Tibial nerve (tissue), 4 donors: ENCODE measurements at places on chromosomes 2 and 18.

DNA sequence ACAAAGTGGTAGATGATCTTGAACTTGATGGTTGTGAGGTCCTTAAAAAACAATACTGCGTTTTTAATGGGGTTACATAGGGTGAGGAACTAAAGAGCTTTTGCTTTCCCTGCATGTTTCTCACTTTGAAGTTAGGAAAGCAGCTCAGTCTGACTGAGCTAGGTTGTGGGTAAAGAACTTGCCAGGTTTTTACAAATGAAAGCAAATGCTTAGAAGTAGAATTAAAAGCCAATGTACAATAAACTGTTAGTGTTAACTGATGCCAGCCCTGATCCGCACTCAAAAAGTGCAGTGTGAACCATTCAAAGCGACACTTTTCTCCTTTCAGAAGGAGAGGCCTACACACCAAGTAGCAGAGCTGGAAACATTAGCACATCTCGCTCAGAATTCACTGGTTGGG lies 270.3 kb downstream of the AGPS start:
- no peak for DNase-seq
- no peaks in the 10 kb centered on the region for H3K36me3 ChIP-seq
- no peaks in the 10 kb centered on the region for H3K4me1 ChIP-seq

- no peak overlapping the region for H3K27ac ChIP-seq
- H3K27me3 ChIP-seq: peaks cover 10% of the 10 kb centered on the region
- no peaks in the 10 kb centered on the region for H3K36me3 ChIP-seq
Measured at GRCh38 chr2:241833101-241833663, 24.2 kb downstream of the NEU4 start.

GRCh38 chr2:120132190-120132589 lies 91.0 kb downstream of the TMEM185B start:
- no peak overlapping the region for H3K4me3 ChIP-seq
- no peaks in the 10 kb centered on the region for H3K27me3 ChIP-seq
- no peak for DNase-seq
- H3K27ac ChIP-seq: no peak overlapping the region
- no peaks in the 10 kb centered on the region for H3K36me3 ChIP-seq

DNA sequence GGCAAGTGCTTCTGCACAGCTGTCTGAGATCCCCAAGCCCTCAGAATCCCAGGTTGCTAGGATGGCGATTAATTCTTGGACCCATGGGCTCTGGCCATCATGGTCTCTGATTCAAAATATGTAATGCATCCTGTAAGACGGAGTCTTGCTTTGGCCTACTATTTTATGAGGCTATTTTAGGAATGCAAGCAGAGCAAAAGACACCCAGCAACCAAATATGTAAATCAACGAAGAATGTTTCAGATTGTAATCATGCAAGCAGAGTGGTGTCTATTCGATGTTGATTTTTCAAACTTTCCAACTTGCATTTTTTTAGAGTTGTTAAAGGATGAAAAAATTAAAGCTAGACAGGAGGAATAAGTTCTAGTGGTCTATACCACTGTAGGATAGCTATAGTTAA lies 154.8 kb downstream of the COL6A3 start:
- no peaks in the 10 kb centered on the region for H3K4me1 ChIP-seq
- no peaks in the 10 kb centered on the region for H3K27me3 ChIP-seq
- no peak for DNase-seq
- no peaks in the 10 kb centered on the region for H3K36me3 ChIP-seq

GRCh38 chr18:61825386-61825785 lies 67.4 kb downstream of the RNF152 start:
- H3K4me1 ChIP-seq: no peaks in the 10 kb centered on the region
- no peaks in the 10 kb centered on the region for H3K27me3 ChIP-seq
- H3K36me3 ChIP-seq: no peaks in the 10 kb centered on the region
- no peak for DNase-seq
- no peak overlapping the region for H3K4me3 ChIP-seq
- no peak overlapping the region for H3K27ac ChIP-seq

DNA sequence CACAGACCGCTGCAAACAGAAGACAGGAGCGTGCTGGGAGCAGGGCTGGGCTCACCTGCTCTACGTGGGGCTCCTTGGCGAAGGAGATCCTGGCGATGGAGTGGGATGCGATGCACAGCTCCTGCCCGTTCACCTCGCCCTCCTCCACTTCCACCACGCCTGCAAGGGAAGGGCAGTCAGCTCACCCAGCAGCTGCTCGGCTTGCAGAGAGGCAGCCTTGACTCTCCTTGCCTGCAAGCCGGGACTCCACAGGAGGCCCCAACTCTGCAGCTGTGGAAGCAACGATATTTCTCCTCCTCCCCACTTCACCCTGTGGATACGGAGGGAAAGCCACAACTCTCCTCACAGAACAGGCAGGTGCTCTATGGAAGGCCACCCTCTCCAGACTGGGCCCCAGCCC lies 35.1 kb downstream of the THAP4 start:
- no peak for DNase-seq
- no peak overlapping the region for H3K27ac ChIP-seq
- H3K36me3 ChIP-seq: no peaks in the 10 kb centered on the region
- no peaks in the 10 kb centered on the region for H3K27me3 ChIP-seq
- no peak overlapping the region for H3K4me3 ChIP-seq
- H3K4me1 ChIP-seq: no peaks in the 10 kb centered on the region

- H3K36me3 ChIP-seq: no peaks in the 10 kb centered on the region
- H3K4me3 ChIP-seq: no peak overlapping the region
Measured at GRCh38 chr2:101766871-101767739, 69.6 kb downstream of the MAP4K4 start.

DNA sequence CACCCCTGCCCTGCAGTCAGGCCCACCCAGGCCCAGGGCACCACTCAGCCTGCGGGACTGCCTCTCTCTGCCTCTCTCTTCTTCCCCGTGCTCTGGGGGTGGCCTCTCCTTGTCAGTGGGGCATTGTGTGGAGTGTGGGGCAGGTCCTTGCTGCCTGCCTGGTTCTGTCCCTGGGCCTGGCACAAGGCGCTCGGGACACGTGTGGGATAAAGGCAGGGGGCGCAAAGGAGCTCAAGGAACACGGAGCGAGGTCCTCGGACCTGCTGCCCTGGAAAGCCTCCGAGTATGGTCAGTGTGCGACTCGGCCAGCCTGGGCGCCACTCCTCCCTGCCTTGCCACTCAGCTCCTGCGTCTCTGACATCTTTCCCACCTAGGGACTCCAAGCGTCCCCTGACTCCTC lies 262.2 kb downstream of the HDAC4 start:
- no peak for DNase-seq
- peak overlapping the region; percentile 71 for H3K27ac ChIP-seq
- peaks cover 31% of the 10 kb centered on the region for H3K4me1 ChIP-seq
- H3K4me3 ChIP-seq: no peak overlapping the region
- no peaks in the 10 kb centered on the region for H3K27me3 ChIP-seq
- H3K36me3 ChIP-seq: peaks cover 7% of the 10 kb centered on the region

- DNase-seq: no peak
- no peaks in the 10 kb centered on the region for H3K27me3 ChIP-seq
- H3K27ac ChIP-seq: no peak overlapping the region
- H3K4me3 ChIP-seq: no peak overlapping the region
- no peaks in the 10 kb centered on the region for H3K4me1 ChIP-seq
- no peaks in the 10 kb centered on the region for H3K36me3 ChIP-seq
Measured at GRCh38 chr2:137870682-137871081, 93.6 kb upstream of the HNMT start.

- no peaks in the 10 kb centered on the region for H3K27me3 ChIP-seq
- H3K27ac ChIP-seq: no peak overlapping the region
- no peaks in the 10 kb centered on the region for H3K36me3 ChIP-seq
- peak; percentile 32 for DNase-seq
Measured at GRCh38 chr2:138356178-138356577, 145.4 kb upstream of the SPOPL start.

- H3K4me1 ChIP-seq: peaks cover 28% of the 10 kb centered on the region
- H3K4me3 ChIP-seq: no peak overlapping the region
- DNase-seq: no peak
- H3K27ac ChIP-seq: no peak overlapping the region
- H3K27me3 ChIP-seq: no peaks in the 10 kb centered on the region
Measured at GRCh38 chr2:86764661-86765309, 25.9 kb downstream of the CD8A start.

- H3K27me3 ChIP-seq: no peaks in the 10 kb centered on the region
- no peak for DNase-seq
- H3K4me3 ChIP-seq: no peak overlapping the region
- no peaks in the 10 kb centered on the region for H3K4me1 ChIP-seq
- no peak overlapping the region for H3K27ac ChIP-seq
Measured at GRCh38 chr18:48917579-48918517, 32.9 kb downstream of the SMAD7 start.

GRCh38 chr18:31619291-31619690 lies 27.6 kb downstream of the TTR start:
- DNase-seq: no peak
- no peaks in the 10 kb centered on the region for H3K4me1 ChIP-seq
- no peak overlapping the region for H3K27ac ChIP-seq
- no peaks in the 10 kb centered on the region for H3K27me3 ChIP-seq

- no peak overlapping the region for H3K4me3 ChIP-seq
- H3K27ac ChIP-seq: no peak overlapping the region
- no peaks in the 10 kb centered on the region for H3K4me1 ChIP-seq
- no peaks in the 10 kb centered on the region for H3K36me3 ChIP-seq
- no peaks in the 10 kb centered on the region for H3K27me3 ChIP-seq
- DNase-seq: no peak
Measured at GRCh38 chr2:57848723-57849122, 197.9 kb upstream of the VRK2 start.

DNA sequence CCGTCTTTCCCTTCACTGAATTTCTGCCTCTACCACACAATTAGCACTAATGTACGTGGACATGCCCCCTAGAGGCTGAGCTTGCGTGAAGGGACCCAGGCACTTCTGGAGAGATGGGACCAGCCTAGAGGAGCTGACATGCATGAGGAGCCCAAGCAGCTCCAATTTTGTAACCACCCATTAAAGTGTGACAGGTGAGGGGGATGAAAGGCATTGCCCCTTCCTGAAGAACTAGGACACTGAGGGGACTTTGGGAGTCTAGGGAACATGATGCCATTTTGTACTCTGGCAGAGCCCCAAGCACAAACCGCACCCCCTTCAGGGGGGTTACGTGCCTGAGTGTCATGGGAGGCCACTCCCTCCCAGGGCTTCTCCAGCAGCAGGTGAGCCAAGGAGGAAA lies 63.6 kb downstream of the HNRNPLL start:
- no peaks in the 10 kb centered on the region for H3K27me3 ChIP-seq
- H3K27ac ChIP-seq: no peak overlapping the region
- H3K36me3 ChIP-seq: no peaks in the 10 kb centered on the region
- peaks cover 3% of the 10 kb centered on the region for H3K4me1 ChIP-seq
- no peak for DNase-seq
- no peak overlapping the region for H3K4me3 ChIP-seq

DNA sequence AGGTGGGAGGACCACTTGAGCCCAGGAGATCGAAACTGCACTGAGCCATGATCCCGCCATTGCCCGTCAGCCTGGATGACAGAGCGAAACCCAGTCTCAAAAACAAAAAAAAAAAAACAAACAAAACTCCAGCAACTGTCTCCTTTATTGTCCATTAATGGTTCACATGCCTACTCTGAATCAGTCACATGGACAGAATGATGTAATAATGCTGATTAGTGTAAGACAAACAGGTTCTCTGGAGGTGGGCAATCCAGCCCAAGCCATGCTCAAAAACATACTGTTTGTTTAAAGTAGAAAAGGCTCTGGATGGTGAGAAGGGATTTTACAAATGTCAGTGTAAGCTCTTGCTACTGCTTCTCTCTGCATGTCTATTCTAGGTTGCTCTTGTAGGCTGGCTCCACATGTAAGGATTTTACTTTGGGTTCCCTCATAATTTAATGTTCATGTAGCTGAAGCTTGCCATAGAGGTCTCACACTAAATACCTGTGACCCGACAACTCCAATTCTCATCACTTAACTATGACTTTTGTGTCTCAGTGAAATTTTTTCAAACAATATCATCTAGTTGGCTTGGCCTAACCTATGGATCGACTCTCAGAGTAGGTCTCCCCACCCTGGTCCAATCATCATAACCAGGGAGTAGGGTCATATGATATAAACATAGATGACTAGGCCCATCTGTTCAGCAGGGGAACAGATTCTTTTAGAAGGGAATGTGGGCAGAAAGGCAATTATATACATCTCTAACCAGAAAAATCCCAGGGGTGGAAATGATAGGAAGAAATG lies 83.9 kb upstream of the SLC39A10 start:
- no peaks in the 10 kb centered on the region for H3K27me3 ChIP-seq
- H3K4me1 ChIP-seq: peaks cover 6% of the 10 kb centered on the region
- no peaks in the 10 kb centered on the region for H3K36me3 ChIP-seq
- no peak for DNase-seq
- H3K4me3 ChIP-seq: no peak overlapping the region

DNA sequence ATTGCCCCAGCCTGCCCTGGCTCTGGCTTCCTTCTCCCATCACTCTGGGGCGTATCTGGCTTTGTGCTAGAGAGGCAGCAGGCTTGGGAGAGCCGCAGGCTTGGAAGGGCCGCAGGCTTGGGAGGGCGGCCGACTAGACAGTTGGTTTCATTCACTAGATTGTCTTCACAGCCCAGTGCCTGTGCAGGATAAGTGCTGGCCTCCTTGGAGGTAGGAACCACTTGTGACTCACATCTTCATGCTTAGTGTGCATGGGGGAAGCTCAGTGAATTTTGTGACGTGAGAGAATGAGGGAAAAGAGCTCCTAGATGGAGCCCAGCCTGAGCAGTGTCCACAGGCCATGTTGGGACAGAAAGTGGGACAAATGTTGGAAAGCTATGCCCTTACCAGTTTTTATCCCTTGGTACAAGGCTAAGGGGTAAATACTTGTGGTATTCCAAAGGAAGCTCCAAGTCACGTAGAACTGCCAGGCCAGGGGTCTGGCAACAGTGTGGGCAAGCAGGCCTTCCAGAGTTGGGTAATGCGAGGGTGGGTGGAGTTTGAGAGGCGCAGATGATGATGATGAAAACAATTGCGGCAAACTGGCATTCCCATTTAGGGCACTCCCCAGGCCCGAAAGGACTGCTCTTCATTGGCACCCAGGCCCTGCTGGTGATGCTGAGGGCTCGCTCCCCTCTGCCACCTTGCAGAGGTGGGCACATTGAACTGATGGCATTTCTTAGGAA lies 100.1 kb downstream of the DDX1 start:
- no peak for DNase-seq
- no peaks in the 10 kb centered on the region for H3K27me3 ChIP-seq
- no peak overlapping the region for H3K4me3 ChIP-seq
- H3K4me1 ChIP-seq: no peaks in the 10 kb centered on the region
- no peaks in the 10 kb centered on the region for H3K36me3 ChIP-seq
- no peak overlapping the region for H3K27ac ChIP-seq

DNA sequence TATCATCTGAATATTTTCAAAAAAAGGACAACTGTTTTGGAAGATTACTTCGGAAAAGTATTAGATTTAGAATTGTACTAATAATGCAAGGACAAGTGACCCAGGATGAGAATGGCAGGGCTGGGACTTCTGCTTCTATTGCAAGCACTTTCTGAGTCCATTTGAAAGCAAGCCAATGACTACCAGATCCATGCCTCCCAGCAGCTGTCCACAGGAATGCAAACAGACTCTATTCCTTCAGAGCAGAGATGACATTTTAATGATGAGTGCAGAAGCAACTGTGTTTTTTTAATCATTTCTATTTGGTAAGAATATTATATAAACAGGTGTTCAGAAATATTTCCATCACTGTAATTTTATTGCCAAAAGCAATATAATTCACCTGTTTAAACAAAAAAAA lies 456.7 kb downstream of the SOX11 start:
- no peaks in the 10 kb centered on the region for H3K4me1 ChIP-seq
- H3K27me3 ChIP-seq: no peaks in the 10 kb centered on the region
- H3K4me3 ChIP-seq: no peak overlapping the region
- no peak overlapping the region for H3K27ac ChIP-seq
- DNase-seq: no peak
- no peaks in the 10 kb centered on the region for H3K36me3 ChIP-seq

GRCh38 chr18:23938043-23938756 lies 76.4 kb upstream of the TTC39C start:
- no peak overlapping the region for H3K27ac ChIP-seq
- DNase-seq: no peak
